ENCODE measurements at places on chromosomes 1 and 21.
A peak's percentile ranks its signal among the peaks of the same experiment; 100 is the strongest.

- DNase-seq: peak; percentile 67
Measured at GRCh38 chr1:45205910-45206721, at the start of gene ZSWIM5. Gene ZSWIM5, minus strand, starts transcription at chr1:45206605. Its CDS starts 255 bp downstream, at chr1:45206350.

GRCh38 chr1:202143011-202143767 lies 1.3 kb downstream of the ARL8A start:
- DNase-seq: no peak

- DNase-seq: no peak
Measured at GRCh38 chr1:86748622-86749373, 44.4 kb downstream of the SH3GLB1 start.

GRCh38 chr1:203178083-203178482 lies 2.5 kb upstream of the MYBPH start:
- DNase-seq: no peak

DNA sequence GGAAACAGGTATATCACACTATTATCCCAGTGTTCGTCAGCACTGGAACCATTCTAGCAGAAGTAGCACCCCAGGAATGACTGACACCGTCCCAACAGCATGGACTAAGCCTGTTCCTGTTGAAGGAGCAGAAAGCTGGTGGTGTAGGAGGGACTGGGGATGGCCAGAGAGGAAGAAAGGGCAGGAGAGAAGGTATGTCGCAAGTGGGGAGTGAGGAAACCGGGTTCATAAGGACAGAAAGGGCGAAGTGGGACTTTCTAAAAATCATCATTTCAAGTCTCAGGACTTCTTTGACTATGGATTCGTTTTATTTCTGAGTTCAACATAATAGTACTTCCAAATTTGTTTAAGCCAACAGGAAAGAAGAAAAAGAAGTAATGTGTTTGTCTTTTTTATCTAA lies 19.7 kb upstream of the MX1 start:
- DNase-seq: no peak

- no peak for DNase-seq
Measured at GRCh38 chr1:87841332-87841731, 512.7 kb downstream of the LMO4 start.

DNA sequence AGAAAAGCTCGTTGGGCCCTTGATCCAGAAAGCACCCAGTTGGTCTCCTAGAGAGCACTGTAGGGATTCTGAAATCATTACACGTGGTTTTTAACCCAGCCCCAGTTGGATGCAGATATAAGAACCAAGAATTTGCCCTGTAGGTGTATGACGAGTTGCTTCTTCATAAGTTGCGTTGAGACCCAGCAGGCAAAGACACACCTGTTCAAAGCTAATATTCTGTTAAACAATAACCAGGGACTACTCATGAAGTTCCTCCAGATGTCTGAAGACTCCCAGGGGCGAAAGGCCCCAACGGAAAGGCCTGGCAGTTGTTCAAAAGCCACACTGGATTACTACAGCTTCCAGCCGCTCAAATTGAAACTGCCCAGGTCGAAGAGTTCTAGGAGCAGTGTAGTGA lies 88.6 kb upstream of the HNRNPU start:
- no peak for DNase-seq

GRCh38 chr1:63435161-63435560 lies 67.7 kb downstream of the ALG6 start:
- DNase-seq: no peak

DNA sequence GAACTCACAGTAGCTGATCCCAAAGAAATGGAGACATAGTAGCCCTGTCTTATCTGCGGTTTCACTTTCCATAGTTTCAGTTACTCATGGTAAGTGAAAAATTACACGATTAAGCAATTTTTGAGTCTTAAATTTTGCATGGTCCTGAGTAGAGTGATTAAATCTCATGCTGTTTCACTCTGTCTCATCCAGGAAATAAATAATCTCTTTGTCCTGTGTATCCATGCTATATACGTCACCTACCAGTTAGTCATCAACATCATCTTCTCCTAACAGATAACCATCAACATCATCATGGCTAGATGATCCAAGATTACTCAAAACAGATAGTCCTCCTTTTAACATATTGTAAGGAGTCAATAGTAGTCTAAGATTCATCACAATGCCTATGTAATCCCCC lies 1589.3 kb downstream of the BRINP3 start:
- no peak for DNase-seq

- DNase-seq: peak; percentile 39
Measured at GRCh38 chr1:16013220-16013907, 4.5 kb downstream of the HSPB7 start.

DNA sequence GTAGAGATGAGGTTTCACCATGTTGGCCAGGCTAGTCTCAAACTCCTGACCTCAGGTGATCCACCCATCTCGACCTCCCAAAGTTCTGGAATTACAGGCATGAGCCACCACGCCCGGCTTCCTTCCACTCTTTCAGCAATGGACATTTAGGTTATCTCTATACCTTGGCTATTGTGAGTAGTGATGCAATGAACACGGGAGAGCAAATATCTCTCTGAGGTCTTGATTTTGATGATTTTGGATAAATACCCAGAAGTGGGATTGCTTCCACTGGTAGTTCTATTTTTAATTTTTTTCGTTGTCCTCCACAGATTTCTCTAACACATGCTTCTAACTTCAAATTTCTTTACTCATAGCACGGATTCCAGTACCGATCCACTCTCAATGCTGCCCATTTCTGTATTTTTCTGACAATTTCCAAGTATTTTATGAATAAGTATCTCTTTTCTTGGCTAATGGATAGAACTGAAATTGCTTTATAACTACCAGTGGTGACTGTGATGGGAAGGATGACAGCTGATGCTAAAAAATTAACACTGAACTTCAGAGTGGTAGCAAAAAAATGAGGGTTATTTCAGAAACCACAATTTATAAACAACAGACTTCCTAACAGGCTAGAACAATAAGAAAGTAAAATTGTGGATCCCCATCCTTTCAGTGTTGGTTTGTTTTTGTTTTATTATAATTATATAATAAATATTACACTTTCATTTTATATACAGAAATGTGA lies 327.5 kb upstream of the RUNX1 start:
- DNase-seq: no peak

- no peak for DNase-seq
Measured at GRCh38 chr21:22763442-22763841, 1765.2 kb downstream of the NCAM2 start.
